ENCODE measurements at places on chromosomes 1 and 21.

- DNase-seq: no peak
Observed at GRCh38 chr1:25808481-25809244, 8.7 kb downstream of the SELENON start.

- DNase-seq: no peak
Observed at GRCh38 chr1:115040501-115040900, 10.9 kb downstream of the TSHB start.

DNA sequence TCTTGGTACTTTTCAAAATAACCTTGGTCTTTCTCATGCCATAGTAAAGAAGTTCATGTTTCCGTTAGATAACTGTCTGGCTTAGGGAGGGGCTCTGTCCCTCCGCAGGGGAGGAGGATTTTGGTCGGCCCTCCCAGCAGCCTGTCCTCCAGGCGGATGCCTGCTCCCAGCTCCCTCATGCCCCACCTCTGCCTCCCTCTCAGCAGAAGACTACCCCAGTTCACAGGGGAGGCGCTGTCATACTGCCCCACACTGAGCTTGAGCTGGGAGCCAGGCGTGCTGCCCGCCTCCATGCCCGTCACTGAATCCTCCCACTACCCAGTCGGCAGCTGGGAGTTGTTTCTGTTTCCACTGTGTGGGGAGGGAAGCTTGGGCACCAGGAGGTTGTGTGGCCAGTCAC lies 127.3 kb downstream of the CAMTA1 start:
- no peak for DNase-seq

DNA sequence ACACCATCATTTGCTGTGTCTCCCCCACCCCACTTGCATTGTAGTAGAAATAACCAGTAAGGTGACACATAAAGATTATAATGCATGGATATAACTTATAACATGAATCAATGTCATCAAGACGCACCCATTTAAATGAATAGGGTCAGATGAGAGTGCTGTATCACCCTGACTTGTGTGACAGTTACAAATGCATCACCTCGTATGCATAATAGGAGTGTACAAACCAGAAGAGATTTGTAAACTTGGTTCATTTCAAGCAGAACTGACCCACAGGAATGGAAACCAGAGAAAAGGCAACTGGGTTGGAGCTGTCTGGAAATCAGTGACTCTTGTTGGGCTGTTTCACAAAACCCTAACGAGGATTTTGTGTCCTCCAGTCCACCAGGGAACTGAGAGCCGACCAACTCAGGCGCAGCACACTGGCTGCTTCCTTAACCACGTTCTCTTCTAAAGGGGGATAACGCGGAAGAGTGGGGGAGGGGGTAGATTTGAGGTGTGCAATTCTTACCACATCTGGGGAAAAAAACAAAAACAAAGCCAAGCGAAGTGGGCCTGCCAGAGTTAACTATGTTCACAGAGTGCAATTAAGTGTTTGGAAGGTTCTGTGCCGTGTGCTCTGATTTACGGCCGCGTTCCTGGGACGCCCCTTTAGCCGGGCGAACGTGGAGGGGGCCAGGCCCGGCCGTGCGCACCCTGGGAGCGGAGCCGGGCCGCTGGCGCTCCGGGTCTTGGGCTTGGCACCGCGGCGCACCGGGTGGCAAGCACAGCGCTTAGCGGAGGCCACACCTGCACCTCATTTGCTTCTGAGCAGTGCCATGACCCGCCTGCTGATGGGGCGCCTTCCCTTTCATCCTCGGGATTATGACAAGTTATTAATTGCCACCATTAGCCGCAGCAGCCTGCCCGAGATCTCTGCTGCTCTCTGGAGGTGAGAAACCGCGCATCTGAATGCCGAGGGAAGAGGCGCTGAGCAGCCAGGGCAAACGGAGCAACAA lies 248.8 kb upstream of the FOXD3 start:
- DNase-seq: no peak

DNA sequence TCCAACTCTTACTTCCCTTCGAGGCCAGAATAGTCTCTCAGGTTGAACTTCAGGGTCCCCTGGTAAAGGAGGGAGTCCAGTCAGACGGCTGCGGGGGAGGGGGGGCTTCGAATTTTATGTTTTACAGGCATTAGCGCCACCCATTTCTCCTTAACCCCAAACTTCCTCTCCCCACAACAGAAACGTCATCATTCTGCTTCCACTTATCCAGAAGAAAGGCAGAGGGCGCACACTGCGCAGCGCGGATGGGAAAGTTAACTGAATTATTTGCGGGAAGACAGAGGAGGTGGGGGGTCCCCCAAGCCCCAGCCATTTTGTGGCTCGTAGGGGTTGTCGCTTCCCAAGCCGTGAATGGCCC lies 529 bp upstream of the PRMT2 start:
- DNase-seq: no peak

- DNase-seq: no peak
Observed at GRCh38 chr1:207969528-207969927, 58.6 kb upstream of the CD34 start.

GRCh38 chr1:2046174-2046917 lies 3.9 kb upstream of the PRKCZ start:
- DNase-seq: no peak

- no peak for DNase-seq
Observed at GRCh38 chr1:233600488-233600887, 13.4 kb upstream of the KCNK1 start.

- no peak for DNase-seq
Observed at GRCh38 chr1:210700083-210700482, 371.4 kb downstream of the HHAT start.

GRCh38 chr21:35314857-35315582 lies 265.9 kb upstream of the RUNX1 start:
- no peak for DNase-seq

- no peak for DNase-seq
Observed at GRCh38 chr21:36976882-36977651, 10.6 kb upstream of the HLCS start.

DNA sequence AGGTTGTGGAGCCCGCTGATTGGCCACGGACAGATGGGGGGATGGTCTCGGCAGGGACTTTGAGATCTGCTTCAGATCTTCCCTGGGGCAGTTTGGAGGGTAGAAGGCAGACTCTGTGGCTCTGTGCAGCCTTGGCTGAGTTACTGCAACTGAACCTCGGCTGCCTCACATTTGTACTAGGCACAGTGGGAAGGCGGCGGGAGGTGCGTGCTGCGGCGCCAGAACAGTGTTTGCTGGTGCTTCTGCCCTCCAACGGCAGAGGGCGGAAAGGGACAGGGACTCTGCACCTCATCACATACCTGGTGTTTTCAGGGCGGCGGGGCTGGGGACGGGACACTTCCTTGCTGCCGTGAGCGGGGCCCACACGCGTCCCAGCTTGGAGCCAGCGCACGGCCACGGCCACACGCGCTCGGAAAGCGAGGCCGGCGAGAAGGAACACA lies 26.2 kb downstream of the SLC66A1 start:
- no peak for DNase-seq

- no peak for DNase-seq
Observed at GRCh38 chr1:51454554-51454953, 64.5 kb downstream of the EPS15 start.

DNA sequence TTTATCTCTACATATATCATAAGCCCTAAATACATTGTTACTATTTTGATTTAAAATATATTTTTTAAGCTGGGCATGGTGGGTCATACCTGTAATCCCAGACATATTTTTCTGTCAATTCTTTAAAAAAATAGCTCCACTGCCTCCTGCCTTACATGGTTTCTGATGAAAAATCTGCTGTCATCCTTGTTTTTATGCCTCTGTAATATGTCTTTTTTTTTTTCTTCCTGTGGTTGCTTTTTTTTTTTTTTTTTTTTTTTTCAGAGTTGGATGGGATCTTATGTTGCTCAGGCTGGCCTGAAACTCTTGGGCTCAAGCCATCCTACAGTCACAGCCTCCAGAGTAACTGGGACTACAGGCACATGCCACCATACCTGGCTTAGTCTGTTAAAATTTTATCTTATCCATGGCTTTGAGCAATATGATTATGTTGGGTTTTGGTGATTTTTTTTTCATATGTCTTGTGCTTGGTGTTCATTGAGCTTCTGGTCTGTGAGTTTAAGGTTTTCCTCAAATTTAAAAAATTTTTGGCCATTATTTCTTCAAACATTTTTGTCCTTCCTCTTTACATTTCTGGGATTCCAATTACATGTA lies 12.4 kb upstream of the EDARADD start:
- DNase-seq: no peak

GRCh38 chr1:168321945-168322344 lies 41.3 kb downstream of the TBX19 start:
- no peak for DNase-seq

DNA sequence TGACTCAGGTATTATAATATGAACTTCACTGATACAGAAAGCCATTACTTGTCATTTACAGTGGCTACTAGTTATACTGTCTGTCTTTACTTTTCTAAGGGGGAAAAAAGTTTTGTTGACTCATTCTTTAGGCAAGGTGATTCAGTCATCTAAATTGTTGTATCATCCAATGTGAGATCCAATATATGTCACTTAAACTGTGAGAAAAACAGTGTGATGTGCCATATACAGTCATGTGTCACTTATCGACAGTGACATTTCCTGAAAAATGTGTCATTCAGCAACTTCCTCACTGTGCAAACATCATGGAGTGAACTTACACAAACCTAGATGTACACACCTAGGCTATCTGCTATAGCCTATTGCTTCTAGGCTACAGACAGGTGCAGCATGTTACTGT lies 57.6 kb downstream of the KCNK2 start:
- no peak for DNase-seq

DNA sequence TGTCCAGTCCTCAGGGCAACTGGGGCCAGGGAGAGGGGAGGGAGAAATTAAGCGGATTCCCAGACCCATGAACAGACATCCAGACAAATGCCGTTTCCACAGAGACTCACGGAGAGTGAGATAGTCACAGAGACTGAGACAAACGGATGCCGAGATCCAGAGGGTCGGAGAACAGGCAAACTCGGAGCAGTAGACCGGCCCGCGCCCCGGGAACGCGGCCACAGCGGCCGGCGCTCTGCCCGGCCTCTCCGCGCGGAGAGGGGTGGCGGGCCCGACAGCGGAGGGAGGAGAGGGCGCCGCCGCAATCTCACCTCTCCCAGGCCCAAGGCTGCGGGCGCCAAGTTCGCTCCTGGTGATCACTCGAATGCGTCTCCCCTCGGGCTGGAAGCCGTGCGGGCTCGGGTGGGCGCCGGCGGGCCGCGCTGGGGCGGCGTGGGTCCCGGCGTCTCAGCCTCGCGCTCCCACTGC lies 831 bp upstream of the FOXD2 start:
- no peak for DNase-seq

GRCh38 chr1:6880951-6881690 lies 95.9 kb downstream of the CAMTA1 start:
- no peak for DNase-seq

DNA sequence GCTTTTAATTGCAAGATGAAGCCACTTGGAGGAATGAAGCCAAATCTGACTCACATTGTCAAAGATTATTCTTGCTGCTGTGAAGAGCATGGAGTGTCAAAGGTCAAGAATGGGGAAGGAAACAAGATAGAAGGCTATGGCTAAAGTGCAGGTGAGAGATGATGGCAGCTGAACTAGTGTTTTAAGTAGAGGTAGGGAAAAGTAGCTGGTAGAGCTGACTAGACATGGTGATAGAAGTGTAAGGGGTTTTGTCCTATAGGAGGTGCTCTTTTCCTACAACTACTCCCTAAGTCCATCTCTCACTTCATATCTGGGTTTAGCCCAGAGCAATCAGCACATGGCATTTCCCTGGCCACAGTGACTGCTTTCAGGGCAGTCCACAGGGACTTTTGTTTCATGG lies 11.8 kb downstream of the UBE2T start:
- DNase-seq: no peak

DNA sequence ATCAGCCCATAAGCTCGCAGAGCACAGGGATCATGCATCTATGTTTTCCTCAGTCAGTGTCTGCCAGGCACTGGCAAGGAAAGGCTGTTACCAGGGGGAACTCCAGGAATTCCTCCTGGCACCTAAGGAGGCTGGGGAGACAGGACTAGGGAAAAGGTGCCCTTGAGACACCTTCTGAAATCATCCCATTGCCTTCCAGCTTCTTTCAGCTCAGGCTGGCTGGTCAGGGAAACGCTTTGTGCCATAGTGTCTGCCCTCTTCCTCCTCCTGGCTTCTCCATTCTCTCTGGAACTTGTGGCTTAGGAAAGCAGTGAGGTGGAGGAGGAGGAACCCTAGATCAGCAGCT lies 13.8 kb downstream of the LMNA start:
- no peak for DNase-seq

GRCh38 chr1:56248138-56248537 lies 331.2 kb downstream of the PLPP3 start:
- DNase-seq: no peak

DNA sequence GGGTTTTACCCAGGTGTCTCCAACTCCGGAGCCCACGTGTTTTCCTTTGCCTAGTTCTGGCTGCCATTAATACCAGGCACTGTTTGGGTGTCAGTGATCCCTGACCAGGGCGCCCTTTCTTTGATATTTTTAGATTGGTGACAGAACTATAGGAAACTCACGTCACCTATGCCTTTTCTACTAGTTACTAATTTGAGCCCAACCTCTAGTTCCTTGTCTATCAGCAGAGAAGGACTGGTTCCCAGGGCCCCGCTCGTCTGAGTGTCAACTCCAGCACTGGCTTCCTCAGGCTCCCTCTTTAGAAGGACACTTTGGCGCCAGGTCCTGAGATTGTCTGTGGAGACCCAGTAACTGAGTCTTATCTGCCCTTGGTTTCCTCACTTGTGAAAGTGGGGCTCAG lies 9.4 kb downstream of the MFN2 start:
- no peak for DNase-seq

DNA sequence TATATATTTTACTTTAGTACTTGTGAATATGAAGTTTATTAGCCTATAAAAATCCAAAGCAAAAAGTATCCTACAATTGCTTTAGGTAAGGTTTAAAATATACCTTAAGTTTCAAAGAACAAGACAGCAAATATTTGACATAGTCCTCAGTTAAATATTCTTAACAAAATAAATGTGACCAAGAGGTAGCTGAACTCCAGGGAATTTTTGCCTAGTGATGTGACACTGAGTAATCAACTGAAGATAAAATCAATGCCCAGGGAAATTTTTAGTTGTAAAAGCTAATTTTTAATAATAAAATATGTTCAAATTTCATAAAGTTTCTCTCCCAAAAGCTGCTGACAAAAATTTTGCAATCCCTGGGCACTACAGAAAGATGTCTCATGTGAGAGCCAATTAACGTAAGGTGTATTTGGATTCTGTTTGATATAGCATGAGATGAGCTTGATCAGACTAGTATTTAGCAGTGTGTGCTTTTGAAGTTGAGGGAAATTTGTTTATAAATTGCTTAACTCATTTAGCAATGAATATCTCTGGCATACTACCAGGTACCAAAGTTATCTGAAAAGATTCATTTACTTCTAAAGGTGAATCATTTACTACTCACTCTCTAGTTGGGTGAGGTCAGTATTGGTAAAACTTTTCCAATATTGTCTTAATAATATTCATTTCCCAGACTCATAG lies 80.2 kb upstream of the PALMD start:
- DNase-seq: no peak

- DNase-seq: no peak
Observed at GRCh38 chr1:169802888-169803287, 8.2 kb upstream of the METTL18 start.
